ENCODE measurements at places on chromosomes 7 and 10.

DNA sequence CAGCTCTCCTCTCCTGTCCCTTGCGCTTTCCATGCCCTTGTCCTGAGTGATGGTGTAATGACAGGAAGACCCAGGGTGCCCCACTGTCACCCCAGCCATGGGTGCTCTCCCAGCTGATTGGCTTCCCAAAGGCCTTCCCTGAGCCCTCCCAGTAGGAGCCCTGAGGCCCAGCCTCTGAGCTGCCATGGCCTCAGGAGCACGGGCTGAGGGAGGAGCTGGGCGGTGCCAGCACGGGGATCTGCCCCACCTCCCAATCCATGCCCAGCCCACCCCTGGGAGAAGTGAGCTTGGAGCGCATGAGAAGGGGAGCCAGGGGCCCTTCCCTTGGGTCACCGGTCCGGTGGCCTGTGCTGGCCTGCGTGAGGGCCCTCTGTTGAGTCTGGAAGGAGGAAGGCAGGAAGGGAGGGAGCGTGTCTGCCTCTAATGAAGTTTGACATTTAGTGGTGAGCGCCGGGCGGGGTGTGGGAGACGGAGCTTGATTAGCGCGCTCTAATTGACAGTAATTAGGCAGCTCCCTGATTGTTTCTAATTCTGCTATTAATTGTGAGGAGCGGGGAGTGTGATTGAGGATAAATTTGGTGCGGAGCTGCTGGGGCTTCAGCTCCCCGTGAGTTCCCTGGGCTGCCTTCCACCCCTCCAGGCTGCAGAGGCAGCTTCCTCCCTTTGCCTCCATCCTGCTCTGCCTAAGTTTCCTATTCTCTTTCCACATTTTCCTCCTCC lies 28.3 kb downstream of the GBX1 start:
- no peak for DNase-seq

DNA sequence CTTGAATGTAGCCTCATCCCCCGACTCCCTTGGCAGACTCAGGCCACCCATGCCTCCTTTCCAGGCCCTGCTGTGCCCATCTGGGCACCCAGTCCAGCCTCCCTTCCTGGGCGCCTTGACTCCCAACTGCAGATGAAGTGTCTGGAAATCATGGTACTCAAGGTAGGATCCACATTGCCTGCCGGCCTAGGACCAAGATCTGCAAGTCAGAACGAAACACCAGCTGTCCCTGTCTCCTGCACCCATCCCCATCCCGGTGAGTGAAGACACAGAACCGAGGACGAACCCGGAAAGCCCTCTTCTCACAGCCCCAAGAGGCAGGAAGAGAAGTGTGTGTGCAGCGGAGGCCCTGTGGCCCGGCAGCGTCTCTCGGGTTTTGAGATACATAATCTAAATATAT lies 205.1 kb downstream of the EMX2 start:
- no peak for DNase-seq

DNA sequence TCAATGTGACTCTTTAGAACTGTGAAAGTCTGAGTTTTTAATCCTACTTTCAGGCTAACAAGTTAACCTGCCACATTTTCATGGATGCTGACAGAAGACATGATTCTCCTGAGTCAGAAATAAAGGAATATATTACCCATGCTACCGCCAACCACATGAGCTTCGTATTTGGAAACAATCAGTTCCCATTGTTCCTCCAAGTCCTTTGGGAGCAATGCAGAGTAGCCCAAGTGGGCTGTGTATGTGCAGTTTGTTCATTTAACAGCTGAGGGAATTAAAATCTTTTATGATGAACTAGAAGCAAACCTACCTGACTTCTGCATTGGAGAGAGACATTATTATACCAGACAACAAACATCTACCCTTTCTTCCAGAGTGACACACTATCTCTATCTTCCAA lies 169.3 kb upstream of the BET1 start:
- DNase-seq = no peak

DNA sequence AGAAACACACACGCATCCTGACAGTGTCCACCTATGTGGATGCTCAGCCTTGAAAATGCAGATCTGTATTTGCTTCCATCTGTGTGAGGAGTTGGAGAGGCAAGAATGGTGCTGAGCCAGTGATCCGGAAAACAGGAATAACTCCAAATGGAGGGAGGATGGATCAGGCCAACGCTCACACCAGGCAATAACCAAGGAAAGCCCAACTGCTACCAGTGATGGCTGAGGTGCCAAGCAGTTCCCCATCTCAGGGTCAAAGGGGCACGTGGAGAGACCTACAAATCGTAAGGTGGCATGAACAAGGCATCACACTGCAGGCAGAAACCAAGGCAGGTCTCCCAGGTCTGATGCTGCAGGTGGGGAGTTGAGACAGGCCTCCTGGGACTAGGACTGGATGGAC lies 153.6 kb downstream of the ADAM12 start:
- no peak for DNase-seq

- no peak for DNase-seq
Observed at GRCh38 chr10:25492040-25492439, 317.2 kb downstream of the GPR158 start.

DNA sequence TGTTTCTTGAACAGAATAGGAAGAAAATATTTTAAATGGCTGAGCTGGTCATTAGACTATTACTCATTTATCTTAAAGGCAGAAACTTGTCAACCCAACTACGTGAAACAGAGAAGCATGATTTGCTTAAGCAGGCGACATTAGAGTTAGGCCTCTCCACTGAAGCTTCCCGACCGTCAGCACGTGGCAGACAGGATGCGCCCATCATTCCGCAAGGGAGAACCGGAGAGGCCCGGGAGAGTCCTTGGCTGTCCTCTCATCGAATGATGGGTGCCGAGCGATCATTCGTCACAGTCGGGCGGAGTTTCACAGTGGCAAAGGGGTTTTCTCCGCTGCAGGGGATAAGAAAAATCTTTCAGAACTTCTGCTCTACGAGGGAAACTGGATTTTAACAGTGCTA lies 11.8 kb downstream of the BRI3 start:
- no peak for DNase-seq

GRCh38 chr7:90187507-90188050 lies 24.0 kb upstream of the STEAP2 start:
- no peak for DNase-seq

GRCh38 chr7:107972075-107972482 lies 30.9 kb downstream of the LAMB1 start:
- peak; percentile 85 for DNase-seq

DNA sequence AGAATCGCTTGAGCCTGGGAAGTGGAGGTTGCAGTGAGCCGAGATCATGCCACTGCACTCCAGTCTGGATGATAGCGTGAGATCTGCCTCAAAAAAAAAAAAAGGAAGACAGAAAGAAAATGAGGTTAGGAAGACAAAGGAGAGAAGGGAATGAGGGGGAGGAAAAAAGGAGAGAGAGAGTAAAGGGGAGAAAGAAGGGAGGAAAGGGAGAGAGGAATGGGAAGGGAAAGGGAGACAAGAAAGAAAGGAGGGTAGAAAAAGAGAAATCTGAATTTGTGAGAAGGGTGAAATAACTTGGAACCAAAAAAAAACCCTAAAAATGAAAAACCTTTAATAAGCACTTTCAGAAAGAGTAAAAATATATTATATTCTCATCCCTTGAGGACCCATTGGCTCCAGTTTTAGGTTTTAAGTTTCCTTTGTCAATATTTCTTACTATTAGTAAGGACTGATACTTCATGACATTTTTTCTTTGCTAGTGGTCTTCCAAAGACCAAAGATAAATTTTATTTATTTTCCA lies 54.9 kb downstream of the POT1 start:
- no peak for DNase-seq

DNA sequence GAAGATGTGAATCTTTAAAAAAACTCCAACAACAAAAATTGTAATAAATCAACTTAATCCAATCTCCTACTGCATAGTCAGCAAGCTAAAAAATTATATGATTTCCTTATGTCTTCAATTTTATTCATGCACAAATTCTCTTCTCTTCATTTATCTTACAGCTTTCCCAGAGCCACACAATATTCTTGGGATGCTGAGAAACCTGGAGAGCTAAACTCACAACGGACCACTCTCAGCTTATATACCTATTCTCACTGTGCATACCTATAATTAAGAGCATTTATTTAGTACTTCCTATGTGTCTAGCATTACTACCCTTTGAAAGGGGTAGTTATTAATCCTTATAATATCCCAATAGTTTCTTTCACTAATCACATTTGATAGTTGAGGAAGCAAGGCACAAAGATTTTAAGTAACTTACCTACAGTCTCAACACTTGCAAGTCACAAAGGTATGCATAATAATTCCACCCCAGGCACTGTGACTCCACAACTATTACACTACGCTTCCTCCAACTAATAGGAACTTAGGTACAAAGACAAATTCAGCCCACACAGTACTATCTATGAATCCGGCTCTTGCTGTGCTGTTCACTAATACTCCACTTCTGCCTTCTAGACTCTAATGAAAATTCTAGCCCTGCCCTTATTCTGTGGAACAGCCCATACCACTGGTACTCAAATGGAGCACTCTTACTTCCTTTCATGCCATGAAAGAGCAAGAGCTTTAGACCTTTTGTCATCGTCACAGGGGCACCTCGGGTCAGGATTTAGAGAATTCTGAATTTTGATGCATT lies 5.1 kb downstream of the CCDC71L start:
- DNase-seq = no peak

DNA sequence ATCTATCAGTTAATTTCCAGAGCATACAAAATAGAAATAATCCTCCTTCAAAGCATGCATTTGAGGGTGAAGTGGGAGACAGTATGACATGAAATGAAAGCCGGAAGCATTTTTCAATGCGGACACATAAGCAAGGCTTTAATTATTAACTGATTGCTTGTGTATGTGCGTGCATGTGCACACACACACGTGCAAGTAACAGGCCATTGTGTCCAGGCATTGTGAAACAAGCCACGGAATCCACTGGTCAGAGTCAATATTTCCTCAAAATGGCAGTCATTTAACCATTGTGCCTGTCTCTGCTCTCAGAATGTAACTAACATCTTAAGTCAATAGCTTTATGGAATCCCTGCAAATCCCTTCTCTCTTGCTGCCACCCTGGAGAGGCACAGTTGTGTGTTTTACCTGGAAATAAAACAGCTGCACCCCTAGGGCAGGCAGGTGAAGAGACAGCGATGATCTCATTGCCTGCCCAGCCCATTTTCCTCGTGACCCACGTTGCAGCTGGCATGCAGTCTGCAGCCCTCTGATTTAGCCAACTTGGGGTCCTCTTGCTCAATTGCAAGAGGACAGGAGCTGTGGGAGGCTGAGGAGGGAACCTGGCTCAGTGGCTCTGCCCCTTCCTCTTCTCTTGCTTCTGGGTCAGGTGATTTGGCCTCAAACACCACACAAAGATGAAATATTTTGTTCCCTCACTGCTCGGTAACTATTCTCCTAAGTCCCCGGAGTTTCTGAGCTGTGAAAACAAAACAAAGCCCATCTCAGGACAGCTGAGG lies 500.9 kb upstream of the ZMIZ1 start:
- DNase-seq = no peak

DNA sequence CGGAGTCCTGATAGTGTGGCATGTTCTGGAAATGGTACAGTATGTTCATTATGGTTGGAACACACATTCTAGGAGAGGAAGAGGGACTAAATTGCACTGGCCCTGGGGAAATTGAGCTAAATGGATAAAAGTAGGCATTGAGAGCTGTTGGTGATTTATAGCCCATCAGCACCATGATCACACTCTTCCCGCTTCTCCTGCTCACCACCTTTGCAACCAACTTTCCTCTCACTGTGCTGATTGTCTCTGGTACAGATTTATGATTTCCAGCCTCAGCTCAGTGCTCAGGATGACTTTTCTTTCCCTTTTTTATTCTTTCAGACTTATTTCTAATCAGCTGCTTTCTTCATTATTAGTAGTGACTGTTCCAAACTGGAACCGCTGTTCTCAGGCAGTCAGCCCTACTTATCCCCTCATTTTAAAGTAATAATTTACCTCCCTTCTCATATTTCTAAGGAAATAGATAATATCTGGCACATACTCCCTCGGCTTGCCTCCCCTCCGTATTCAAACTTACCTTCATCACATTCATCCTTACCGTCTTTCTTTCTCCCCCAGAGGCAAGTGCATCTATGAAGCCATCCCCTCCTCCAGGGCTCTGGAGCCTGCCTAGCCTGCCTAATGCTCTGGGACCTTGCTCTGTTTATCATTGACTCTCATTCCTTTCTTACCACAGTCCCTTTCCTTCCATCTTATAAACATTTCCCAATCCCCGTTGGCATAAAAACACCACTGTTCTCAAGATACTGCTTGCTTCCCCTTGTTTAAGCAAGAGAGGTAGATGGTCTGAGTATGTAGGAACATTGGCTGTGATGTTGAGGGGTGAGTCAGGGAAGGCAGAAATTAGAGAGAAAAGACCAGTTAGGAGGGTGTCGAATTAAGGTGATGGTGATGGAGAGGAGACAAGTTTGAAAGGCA lies 51.6 kb upstream of the RPA3 start:
- DNase-seq = no peak

GRCh38 chr7:93646538-93646937 lies 72.0 kb upstream of the CALCR start:
- no peak for DNase-seq

GRCh38 chr7:80636709-80637108 lies 1.7 kb upstream of the CD36 start:
- no peak for DNase-seq

- no peak for DNase-seq
Observed at GRCh38 chr7:112905950-112906349, 115.8 kb upstream of the TMEM168 start.

GRCh38 chr7:39936761-39937160 lies 13.3 kb upstream of the CDK13 start:
- DNase-seq = no peak

DNA sequence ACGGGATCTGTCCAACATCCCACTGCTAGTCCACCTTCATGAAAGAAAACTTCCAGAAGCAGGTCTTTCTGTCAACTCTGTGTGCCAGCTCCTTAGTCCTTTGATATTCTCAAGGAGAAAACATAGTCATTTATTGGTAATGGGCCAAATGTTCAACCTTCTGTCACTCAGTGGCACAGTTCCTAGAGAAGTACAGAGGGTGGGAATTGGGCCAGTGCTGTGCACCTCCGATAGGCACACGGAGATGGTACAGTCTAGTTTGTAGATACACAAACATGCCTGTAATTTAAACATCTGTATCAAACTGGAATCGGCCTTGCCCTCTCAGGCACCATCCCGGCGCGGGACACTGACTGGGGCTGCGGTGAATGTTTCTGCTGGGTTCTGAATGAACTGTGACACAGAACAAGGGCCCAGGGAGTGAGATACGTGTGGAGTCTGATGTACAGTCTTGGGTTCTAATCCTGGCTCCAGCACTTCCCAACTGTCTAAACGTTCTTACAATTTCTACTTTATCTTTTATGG lies 213.9 kb upstream of the SHH start:
- no peak for DNase-seq

DNA sequence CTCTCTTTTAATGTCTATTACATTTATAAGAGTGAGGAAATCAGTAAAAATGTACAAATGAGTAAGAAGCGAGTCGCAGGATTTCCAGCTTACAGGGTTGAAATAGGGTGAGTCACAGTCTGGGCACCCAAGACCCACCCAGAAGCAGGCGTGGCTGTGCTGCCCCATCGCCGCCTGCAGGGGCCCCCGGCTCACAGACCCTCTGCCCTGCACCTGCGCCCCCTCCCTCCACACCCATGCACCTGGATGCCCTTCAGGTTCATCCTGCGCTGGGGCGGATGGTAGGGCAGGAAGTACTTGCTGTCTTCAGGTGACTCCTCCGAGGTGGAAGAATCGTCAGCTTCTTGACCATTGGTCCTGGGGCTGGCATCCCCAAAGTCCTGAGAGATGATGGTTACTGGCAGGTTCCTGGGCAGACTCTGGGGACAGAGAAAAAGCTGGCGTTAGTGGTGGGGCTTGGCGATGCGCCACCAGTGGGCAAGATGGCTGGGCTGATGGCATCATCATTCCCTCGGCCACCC lies 90.2 kb upstream of the GNA12 start:
- DNase-seq = peak; percentile 4

GRCh38 chr10:124184208-124184830 lies 90.9 kb upstream of the CHST15 start:
- DNase-seq = no peak

- no peak for DNase-seq
Observed at GRCh38 chr10:97228130-97228774, 42.5 kb upstream of the SLIT1 start.

All from BJ (cell line).